ENCODE measurements at places on chromosomes 5 and 9. TPM values are rescaled to one million over a fixed set of nuclear protein-coding genes. Genes with fewer than 3 reads are reported as not detected.

HAVCR1 gene
- total RNA-seq, result 4.2 TPM

OR1Q1 gene
- total RNA-seq, result not detected

APBA1 gene
- total RNA-seq, result 4.1 TPM

SHOC1 gene
- total RNA-seq, result 3.1 TPM

ANKRD31 gene
- total RNA-seq, result 0.17 TPM

IL13 gene
- not detected for total RNA-seq

PCDHB4 gene
- 0.49 TPM for total RNA-seq

LCN15 gene
- 0.23 TPM for total RNA-seq

SPINK4 gene
- total RNA-seq, result not detected

OTULIN gene
- 31.0 TPM for total RNA-seq

CARTPT gene
- not detected for total RNA-seq

RGS14 gene
- 28.7 TPM for total RNA-seq

SELENOP gene
- 455 TPM for total RNA-seq

ENTREP1 gene
- 40.4 TPM for total RNA-seq

ROR2 gene
- 3.2 TPM for total RNA-seq

BSPRY gene
- total RNA-seq, result 9.8 TPM

KLF9 gene
- total RNA-seq, result 116 TPM

MZB1 gene
- total RNA-seq, result 16.3 TPM

GNA14 gene
- total RNA-seq, result 28.3 TPM

JADE2 gene
- 58.9 TPM for total RNA-seq

OTP gene
- not detected for total RNA-seq

MROH2B gene
- total RNA-seq, result not detected

HTR1A gene
- total RNA-seq, result not detected

SAXO1 gene
- total RNA-seq, result 0.10 TPM

NTRK2 gene
- 2.8 TPM for total RNA-seq

AGXT2 gene
- total RNA-seq, result not detected

PCDHGA3 gene
- 0.80 TPM for total RNA-seq

ZFR gene
- total RNA-seq, result 59.7 TPM

FST gene
- total RNA-seq, result 4.1 TPM

SSBP2 gene
- total RNA-seq, result 27.0 TPM

TTC1 gene
- 39.1 TPM for total RNA-seq

FYB1 gene
- 47.4 TPM for total RNA-seq
